ENCODE measurements at places on chromosomes 1 and 21.

GRCh38 chr1:50704126-50704525 is 255.9 kb downstream of the FAF1 start:
- DNase-seq: no peak

- no peak for DNase-seq
Observed at GRCh38 chr1:86596741-86597290, 49.9 kb downstream of the CLCA4 start.

GRCh38 chr21:36551321-36551720 is 71.4 kb upstream of the CLDN14 start:
- no peak for DNase-seq

DNA sequence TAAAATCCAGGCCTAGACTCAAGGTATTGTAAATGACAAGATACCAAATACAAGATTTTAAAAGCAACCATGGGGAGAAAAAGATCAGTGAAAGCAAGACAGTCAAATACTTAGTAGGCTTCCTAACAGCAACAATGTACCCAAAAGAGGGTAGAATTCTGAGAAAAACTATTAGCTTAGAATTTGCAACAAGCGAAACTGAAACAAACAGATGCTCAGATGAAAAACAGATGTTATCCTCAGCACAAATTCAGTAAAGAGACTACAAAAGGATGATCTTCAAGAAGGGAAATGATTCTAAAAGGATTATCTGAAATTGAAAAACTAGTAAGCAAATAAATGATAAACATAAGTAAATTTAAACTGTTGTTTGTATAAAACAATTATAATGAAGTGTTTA is 40.0 kb downstream of the PDC start:
- no peak for DNase-seq

- DNase-seq: no peak
Observed at GRCh38 chr1:167881069-167881468, 32.9 kb downstream of the ADCY10 start.

- DNase-seq: no peak
Observed at GRCh38 chr1:223011505-223011856, 131.6 kb downstream of the TLR5 start.

GRCh38 chr1:212700223-212700891 is 717 bp upstream of the BATF3 start:
- DNase-seq: no peak

DNA sequence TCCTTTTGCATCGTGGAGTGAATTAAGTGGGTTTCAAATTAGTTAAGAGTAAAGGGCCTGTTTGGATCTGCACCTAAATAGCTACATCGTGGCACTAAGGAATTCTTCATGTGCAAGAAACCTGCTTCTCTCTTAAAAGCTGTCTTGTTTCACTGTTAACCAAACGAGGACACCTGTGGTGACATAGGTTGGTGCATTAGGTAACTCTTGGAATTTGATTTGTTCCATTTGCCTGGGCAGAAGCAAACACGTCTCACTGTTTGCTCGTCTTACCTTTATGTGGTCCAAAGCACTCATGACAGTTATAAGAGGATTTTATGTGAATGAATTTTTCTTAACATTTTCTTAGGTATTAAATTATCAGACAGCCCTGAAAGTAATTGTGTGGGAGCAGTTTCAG is 60.9 kb downstream of the PRDM2 start:
- no peak for DNase-seq

DNA sequence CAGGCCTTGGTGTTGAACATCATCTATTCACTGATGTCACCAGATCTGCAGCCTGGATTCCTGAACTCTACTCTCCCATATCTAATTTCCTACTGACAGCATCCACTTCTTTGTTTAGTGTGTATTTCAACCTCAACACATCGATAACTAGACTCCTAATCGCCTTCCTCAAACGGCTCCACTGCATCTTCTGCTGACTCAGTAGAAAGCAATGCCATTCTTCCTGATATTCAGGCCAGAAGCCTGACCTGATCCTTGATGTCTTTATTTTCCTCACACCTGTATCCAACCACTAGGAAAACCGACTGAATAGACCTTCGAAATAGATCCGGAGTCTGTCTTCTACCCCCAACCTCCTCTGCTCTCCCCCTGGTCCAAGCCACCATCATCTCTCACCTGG is 466.9 kb downstream of the PCP4 start:
- no peak for DNase-seq

GRCh38 chr1:7234471-7234755 is 449.2 kb downstream of the CAMTA1 start:
- no peak for DNase-seq

Measured in stimulated activated CD8-positive, alpha-beta memory T cell treated with anti-CD3 and anti-CD28 coated beads, Interleukin-7, amount 100 ng/mL, for 1 hour (primary cell).